ENCODE measurements at places on chromosomes 5 and 9.
A peak's percentile ranks its signal among the peaks of the same experiment; 100 is the strongest.

DNA sequence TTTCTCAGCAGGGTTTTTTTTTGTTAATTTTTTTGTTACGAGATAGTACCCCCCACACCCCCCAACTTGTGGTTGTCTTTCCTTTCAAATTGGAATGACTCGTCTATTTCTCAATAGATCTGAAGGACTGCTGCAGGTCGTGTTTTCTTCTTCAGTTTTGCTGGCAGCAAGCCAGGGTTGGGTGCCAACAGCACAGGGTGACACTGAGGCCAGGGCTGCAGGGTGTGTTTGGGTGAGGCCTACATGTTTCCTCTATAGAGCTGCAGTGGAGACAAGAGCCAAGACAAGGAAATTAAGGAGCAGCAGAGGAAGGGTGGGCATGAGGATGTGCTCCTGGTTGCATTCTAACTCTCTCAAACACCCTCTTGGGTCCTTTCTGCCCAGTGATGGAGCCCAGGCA lies 52.2 kb downstream of the NXNL2 start:
- no peak for DNase-seq

GRCh38 chr5:111223787-111224560 lies at the start of gene CAMK4:
Gene CAMK4 (plus strand): TSS chr5:111224384. CDS start chr5:111224484, 100 bp downstream.
- peak; percentile 85 for DNase-seq

GRCh38 chr9:116419181-116419580 lies 265.6 kb downstream of the PAPPA start:
- DNase-seq = no peak

DNA sequence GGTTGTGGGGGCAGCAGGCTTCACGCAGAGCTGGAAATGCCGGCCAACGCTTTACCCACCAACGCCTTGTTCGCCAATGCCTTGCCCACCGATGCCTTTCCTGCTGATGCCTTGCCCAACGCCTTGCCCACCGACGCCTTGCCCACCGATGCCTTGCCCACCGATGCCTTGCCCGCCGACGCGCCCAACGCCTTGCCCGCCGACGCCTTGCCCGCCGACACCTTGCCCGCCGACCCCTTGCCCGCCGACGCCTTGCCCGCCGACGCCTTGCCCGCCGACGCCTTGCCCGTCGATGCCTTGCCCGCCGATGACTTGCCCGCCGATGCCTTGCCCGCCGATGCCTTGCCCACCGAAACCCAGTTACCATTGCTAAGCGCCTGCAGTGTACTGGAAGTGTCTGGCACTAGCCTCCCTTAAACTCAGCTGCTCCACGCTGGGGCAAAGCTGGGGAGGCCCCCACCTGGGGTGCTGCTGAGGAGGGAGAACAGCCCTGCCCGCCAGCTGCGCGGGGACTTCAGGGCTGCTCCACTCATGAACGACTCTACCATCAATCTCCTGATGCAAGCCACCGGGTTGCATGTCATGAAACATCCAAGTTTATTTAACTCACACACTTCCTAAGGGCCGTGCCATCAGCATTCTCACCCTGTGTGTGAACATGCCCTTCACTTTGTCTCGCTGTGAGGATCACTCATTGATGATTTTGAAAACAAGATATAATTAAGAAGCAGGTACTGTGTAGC lies 1.8 kb downstream of the SLC6A18 start:
- DNase-seq = no peak

DNA sequence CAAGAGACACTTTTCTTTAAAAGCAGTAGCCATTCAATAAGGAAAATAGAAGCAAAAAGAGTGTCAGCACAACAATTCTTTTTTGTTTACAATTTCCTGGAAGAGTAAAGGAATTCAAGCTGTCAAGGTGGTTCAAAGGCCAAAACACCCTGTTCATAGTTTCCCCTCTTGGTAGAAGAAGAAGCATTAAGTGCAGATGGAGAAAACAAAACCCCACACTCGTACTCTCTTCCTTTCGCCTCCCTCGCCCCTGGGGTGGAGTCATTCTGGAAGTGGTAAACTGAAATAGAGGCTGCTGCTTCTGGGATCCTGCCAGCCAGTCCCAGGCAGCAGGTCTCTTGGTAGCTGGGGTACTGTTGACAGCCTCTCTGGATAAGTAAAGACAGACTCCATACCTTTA lies 105.0 kb downstream of the ANKRD55 start:
- no peak for DNase-seq

- DNase-seq = no peak
These were observed 131.5 kb upstream of the PANK3 start for GRCh38 chr5:168710706-168711105.

DNA sequence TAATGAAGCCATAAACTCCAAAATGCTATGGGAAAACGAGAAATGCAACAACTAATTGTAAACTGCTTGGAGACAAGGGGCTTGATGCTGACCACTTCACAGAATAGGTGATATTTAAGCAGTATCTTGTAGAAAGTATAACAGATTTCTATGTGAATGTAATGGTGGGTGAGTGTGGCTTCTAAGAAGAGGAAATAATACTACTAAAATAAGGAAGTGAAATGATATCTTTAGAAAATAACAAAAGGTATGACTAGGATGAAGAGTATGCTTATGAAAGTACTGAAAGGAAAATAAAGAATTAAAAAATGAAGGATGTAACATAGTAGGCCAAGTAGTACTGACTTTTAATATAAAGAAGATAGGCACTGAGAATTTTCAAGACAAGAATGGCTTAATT lies 94.2 kb downstream of the AGTPBP1 start:
- no peak for DNase-seq

- no peak for DNase-seq
These were observed 2.9 kb upstream of the LPCAT1 start for GRCh38 chr5:1526681-1527131.

- DNase-seq = peak; percentile 35
These were observed 171.2 kb downstream of the DOCK8 start for GRCh38 chr9:385818-386398.

- DNase-seq = no peak
These were observed 31.0 kb downstream of the ADAM19 start for GRCh38 chr5:157544623-157544989.

- DNase-seq = no peak
These were observed 55.8 kb downstream of the ASS1 start for GRCh38 chr9:130500340-130501180.

DNA sequence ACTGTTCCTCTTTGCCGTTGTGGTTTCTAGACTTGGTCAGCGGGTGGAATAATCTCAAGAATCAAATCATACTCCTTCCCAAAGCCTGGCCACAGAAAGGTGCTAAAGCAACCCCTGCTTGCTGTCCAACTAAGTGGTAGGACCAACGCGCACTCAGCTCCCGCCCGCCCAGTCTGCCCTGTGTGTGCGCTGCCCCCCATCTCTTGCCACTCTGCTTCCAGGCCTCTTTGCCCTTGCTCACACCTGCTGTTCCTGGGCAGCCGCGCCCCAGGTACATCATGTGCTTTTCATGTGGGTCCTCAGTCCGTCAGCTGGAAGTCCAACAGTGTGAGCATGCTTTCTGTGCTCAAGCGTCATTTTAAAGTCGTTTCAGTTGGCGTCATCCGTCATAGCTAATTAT lies 65.5 kb downstream of the SYK start:
- no peak for DNase-seq

DNA sequence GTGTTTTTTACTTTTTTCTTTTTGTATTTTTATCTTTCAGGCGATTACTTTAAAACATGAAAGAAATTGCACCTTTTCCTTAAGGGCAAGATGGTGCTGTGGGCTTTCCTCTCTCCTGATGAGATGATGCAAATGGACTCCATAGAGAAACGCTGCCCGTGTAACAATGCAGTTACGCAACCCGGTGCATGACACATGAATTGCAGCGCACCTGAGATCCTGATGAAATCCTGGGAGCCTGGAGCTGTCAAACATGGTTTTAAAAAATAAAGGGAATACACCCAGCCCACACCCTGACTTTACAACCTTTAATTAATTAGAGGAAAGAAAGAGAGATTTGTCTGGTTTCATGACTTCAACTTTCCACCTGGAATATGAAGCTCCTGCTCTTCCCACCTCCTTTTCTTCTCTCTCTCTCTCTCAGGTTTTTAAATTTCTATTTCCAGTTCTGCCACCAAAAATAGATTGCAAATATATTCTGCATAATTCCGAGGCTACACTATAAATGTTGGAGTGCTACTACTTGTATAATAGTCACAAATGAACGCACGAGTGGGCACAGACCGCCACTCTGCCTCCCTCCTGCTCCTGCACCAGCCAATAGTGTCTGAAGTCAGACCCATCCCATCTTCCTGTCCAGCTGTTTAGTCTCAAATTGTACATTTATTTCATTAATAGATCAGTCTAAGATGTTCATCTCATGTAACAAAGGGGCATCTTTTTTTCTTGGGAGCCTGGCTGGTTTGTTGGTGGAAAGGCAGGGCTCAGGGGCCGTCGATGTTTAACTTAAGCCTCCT lies 179.1 kb downstream of the AUH start:
- no peak for DNase-seq

- DNase-seq = no peak
These were observed 678.7 kb upstream of the TYRP1 start for GRCh38 chr9:12014488-12014887.

GRCh38 chr9:78131969-78132700 lies 100.5 kb upstream of the GNAQ start:
- DNase-seq = peak; percentile 32

DNA sequence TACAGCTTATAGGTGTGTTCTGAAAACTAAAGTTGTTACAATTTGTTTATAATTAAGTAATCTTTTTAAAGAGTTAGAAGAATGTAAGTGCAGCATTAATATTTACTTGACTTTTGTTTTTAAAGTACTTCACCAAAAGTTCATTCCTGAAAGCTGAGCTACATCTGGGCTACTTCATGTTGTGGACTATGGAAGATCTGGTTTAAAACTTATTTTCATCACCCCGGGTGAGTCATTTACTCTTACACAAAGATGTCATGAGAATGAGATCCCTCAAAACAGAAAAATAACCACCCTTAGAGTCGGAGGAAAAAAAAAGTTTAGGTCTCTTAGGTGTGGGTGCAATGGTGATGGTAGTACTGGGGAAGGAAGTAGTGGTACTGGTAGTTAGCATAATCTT lies 5.1 kb downstream of the POU5F2 start:
- peak; percentile 29 for DNase-seq

DNA sequence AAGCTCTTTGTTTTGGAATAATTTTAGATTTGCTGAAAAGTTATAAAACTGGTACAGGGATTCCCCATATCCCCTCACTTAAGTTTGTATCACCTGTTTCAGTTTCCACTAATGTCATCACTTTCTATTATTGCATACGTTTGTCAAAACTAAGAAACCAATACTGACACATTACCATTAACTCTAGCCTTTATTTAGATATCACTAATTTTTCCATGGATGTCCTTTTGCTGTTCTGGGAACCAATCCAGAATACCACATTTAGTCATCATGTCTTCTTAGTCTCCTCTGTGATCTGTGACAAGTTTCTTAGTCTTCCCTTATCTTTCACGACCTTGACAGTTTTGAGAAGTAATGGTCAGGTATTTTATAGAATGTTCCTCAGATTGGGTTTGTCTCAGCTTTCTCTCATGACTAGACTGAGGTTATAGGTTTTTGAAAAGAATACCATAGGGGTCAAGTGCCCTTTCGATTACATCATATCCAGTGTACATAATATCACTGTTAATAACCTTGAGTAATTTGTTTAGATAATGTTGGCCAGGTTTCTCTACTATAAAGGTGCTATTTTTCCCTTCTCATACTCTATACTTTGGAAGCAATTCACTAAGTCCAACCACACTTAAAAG lies 51.9 kb upstream of the NMUR2 start:
- DNase-seq = no peak

DNA sequence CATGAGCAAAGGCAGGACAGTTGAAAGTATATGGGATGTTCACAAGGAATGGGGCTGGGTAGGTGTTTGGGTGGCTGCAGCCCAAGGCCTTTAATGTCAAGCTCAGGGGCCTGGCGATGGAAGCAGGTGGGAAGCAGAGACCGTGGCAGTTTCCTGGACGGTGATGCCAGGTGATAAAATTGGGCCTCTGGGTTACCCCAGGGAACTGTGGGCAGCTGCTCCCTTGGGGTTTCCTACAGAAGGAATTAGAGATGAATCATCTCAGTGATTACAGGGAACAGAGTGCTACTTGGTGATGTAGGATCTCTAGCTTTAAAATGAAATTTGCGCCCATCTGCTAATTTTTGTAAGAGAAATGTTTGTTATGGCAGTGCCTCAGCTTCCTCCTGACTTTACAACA lies 39.2 kb downstream of the TSTD2 start:
- DNase-seq = no peak

GRCh38 chr5:125489146-125489545 lies 742.7 kb upstream of the ZNF608 start:
- DNase-seq = no peak

GRCh38 chr9:78982849-78983248 lies 588.9 kb upstream of the TLE4 start:
- peak; percentile 55 for DNase-seq

GRCh38 chr9:99071313-99072039 lies 33.4 kb upstream of the TGFBR1 start:
- peak; percentile 55 for DNase-seq

DNA sequence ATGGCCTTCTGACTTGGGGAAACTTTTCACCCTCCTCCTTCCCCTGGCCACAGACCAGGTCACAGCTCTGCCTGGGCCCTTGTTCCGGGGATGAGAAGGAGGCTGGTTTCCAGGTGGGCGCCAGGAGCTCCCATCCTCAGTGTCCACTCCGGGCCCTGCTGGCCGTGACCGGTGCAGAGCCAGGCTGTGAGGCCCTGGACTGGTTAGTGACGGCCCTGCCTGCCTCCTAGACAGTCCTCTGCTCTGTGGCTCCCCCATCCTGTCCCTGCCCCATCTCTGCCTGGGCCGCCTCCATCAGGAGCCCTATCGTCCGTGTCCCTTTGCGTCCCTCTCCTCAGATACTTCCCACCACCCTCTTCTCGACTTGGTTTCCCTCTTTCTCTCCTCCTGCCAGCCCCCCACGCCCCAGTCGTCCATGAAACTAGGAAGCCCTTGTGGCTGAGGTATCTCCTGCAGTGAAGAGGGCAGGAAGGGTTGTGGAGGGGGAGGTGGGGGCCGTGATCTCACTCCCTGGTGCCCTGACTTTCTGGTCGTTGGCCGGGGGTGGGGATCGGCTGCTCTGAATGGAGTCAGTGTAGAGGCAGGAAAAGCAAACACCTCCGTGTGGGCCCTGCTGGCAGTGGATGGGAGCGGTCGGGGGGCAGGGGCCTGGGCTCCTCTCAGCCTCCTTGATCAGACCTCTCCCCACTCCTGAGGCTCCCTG lies 15.4 kb upstream of the CERCAM start:
- no peak for DNase-seq

DNA sequence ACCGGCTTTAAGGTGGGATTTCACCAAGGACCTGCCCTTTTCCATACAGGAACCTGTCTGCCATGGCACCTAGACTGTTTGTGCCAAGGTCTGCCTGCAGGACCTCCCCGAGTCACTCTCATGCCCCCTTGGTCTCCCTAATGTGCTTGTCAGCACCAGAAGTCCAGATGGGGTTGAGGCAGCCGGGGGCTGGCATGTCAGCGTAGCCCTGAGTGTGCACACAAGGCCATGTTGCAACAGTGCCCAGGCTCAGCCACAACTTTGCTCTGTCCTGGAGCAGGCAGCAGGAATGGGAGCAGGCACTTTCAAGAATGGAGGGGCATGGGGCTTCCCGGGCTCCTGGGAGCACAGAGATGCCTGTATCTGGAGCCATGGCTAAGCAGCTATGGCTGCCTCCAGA lies 621.5 kb downstream of the CDH9 start:
- no peak for DNase-seq

Data from fibroblast of skin of abdomen (primary cell).